ENCODE measurements at places on chromosomes 6 and 20. TPM values are rescaled to one million over a fixed set of nuclear protein-coding genes. Genes with fewer than 3 reads are reported as not detected.
A peak's percentile ranks its signal among the peaks of the same experiment; 100 is the strongest.

DNA sequence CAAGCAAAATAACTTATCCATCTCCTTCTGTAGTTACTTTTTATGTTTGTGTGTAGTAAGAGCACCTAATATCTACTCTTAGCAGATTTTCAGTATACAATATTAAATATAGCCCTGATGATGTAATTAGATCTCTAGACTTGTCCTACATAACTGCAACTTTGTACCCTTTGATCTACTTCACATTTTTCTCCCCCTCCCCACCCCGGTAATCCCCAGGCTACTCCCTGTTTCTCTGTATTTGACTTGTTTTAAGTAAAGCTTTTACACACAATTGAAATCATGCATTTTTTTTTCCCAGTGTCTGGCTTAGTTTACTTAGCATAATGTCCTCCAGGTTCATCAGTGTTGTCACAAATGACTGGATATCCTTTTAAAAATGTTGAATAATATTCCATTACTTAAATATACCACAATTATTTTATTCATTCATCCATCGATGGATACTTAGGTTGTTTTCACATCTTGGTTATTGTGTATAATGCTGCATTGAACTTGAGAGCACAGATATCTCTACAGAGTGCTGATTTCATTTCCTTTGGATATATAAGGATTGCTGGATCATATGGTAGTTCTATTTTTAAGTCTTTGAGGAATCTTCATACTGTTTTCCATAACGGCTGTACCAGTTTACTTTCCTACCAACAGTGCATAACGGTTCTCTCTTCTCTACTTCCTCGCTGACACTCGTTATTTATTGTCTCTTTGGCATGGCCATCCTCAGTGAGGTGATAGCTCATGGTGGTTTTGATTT, 212.7 kb downstream of the CDKAL1 start:
- no peak for ATAC-seq

DNA sequence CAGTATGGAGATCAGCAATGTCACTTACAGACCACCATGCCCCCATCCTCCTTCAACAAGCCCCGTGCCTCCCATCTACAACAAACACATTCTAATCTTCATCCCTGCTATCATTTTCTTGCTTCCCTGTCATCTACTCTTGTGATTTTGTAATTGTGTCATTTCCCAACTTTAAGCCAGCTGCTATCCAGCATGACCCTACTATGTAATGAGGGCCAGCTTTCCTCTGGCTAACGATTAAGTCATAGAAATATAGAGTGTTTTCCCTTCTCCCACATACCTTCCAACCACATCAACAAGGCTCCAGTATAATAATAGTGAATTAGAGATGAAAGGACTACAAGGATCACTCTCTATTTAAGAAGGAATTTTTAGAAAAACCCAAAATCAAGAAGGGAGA, 607.0 kb downstream of the TENT5A start:
- no peak for ATAC-seq

- ATAC-seq, result peak; percentile 43
Observed at GRCh38 chr6:139373154-139373927, 1.1 kb downstream of the CITED2 start.

- ATAC-seq, result peak; percentile 65
Observed at GRCh38 chr20:46974669-46975434, 80.2 kb downstream of the EYA2 start.

GRCh38 chr6:15480525-15480924, 182.3 kb downstream of the DTNBP1 start:
- ATAC-seq, result no peak

- ATAC-seq, result peak; percentile 71
Observed at GRCh38 chr6:125307150-125307838, 5.5 kb upstream of the HDDC2 start.

DNA sequence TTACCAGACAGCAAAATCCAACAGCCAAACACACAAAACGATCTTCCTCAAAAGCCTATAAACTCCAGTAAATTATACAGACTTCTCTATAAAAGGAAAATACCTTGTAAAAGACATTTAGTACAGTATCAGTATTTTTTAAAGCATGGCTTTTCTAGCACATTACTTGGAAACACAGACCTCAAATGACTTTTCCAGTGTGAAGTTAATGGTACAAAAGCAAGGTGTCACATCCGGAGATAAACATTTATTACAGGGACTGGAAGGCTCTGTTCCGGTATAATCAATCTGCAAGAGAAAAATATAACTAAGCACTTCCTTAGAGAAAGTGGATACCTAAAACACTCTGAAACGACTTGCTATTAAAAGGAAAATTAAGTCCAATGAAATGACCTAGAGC, 17.1 kb downstream of the TMEM30A start:
- no peak for ATAC-seq

DNA sequence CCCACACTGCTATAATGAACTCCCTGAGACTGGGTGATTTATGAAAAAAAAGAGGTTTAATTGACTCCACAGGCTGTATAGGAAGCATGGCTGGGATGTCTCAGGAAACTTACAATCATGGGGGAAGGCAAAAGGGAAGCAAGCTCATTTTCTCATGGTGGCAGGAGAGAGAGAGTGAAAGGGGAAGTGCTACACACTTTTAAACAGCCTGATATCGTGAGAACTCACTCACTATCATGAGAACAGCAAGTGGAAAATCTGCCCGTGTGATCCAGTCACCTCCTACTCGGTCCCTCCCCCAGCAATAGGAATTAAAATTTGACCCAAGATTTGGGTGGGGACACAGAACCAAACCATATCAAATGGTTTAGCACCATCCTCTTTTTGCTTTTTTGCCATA, 116.6 kb upstream of the CEP162 start:
- no peak for ATAC-seq

DNA sequence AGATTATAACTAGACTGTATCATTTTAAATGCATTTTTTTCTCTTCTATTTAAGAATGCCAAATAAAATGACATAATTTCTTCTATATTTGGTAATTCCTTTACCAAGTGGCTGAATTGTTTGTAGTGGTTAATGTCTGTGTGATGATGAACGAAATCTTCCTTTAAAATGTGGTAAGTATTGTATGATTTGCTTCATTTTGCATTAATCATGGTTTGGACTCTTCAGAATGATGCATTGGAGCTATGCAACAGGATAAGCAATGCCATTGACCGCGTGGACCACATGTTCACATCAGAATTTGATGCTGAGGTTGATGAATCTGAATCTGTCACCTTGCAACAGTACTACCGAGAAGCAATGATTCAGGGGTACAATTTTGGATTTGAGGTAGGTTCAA, 99.6 kb downstream of the MAP3K4 start:
- no peak for ATAC-seq

DNA sequence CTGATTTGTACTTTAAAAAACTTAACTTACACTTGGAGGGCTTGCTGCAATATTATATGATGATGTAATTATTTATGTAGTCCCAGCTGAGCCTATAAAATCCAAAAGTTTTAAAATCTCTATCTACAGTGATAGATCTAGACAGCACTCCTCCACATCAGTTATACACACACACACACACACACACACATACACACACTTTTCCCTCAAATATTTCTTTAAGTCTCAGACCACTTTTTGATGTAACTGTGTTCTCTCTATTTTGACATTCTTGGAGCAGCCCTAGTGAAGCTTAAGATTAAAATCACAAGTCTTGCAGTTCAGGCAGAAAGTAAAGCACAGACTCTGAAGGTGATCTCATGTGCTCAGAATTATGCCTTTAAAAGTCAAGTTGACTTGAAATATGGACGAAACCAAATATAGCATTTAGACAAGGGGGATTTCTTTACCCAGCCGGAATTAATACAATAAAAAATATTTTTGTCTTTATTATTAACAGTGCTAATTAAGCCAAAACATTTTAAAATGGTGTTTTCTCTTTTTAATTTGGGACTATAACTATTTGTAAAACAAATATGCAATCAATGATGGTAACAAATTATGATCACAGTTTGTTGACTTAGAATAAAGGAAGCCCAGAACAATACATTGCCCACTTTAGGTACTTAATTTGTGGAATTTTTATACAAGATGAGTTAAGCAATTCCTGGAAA, 63.5 kb upstream of the TMEM30A start:
- ATAC-seq, result no peak

DNA sequence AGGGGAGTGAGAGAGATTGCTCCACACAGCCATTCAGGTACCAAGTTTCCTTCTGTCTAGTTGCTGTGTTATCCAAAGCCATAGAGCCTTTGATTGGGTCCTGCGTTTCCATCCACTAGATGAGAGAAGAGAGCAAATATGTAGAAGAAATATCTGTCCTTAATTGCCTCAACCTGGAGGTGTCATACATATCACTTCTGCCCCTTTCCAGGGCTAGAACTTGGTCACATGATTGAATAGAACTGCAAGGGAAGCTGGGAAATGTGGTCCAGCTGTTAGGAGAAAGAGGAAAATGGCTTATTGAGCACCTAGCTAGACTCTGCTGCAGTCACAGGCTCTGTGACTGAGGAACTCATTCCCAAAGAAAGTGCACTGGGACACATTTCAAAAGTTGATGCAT, 115.6 kb upstream of the JAG1 start:
- ATAC-seq, result no peak

GRCh38 chr6:52871621-52872020, 31.0 kb upstream of the GSTA5 start:
- no peak for ATAC-seq

DNA sequence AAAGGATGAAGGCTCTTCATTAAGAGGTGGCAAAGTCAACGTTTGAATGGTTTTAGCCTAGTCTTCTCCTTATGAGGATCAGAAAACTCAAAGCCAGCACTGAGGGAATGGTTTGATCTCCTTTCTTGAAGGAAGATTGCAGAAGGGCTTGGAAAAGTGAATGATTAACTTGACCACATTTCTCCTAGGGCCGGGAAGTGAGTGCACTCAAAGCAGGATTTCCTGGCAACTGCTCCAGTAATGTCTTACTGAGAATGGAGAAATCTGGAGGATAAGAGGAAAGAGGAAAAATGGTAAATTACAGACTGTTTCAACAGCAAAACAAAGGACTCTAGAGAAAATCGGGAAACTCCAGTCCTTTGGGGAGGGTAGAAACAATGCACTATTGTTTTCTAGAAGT, 189.0 kb upstream of the FOXA2 start:
- ATAC-seq, result no peak

DNA sequence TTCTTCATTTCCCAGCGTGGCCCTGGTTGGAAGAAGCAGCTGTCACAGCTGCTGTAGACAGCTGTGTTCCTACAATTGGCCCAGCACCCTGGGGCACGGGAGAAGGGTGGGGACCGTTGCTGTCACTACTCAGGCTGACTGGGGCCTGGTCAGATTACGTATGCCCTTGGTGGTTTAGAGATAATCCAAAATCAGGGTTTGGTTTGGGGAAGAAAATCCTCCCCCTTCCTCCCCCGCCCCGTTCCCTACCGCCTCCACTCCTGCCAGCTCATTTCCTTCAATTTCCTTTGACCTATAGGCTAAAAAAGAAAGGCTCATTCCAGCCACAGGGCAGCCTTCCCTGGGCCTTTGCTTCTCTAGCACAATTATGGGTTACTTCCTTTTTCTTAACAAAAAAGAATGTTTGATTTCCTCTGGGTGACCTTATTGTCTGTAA, 292.7 kb downstream of the ESR1 start:
- ATAC-seq, result peak; percentile 69

- no peak for ATAC-seq
Observed at GRCh38 chr20:14566505-14566904, 229.1 kb upstream of the FLRT3 start.

DNA sequence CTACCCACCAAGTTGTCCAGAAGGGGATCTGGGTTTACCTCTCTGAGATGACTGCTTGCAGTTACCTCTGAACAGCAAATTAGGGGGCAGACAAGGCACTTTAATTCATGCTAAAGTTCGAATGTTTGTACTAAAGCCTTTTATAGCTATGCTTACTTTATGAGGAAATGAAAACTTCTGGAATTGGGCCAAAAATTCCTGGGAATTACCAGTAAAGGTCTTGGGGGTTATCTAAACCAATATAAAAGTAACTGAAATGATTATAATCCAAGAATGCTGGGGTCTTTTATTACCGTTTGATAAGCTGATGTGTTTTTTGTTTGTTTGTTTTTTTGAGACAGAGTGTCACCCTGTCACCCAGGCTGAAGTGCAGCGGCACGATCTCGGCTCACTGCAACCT, 7.9 kb upstream of the LZTS3 start:
- ATAC-seq, result no peak

DNA sequence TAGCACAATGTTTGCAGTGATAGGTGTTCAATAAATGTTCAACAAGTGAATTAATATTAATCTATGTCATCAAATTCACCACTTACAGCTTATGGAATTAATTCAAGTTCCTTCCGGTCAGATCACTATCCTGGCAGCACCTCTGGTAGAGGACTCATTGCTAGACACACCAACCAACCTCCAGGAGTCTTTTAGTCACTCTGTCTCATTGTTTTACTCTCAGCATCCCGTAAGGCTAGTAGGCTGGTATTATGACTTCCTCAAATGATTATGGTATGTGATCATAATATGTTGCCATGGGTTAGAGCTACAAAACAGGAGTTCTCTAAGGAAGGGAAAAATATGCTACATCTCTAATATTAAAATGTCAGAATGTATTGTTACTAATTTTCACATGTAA, 21.7 kb upstream of the MMS22L start:
- ATAC-seq, result no peak

DNA sequence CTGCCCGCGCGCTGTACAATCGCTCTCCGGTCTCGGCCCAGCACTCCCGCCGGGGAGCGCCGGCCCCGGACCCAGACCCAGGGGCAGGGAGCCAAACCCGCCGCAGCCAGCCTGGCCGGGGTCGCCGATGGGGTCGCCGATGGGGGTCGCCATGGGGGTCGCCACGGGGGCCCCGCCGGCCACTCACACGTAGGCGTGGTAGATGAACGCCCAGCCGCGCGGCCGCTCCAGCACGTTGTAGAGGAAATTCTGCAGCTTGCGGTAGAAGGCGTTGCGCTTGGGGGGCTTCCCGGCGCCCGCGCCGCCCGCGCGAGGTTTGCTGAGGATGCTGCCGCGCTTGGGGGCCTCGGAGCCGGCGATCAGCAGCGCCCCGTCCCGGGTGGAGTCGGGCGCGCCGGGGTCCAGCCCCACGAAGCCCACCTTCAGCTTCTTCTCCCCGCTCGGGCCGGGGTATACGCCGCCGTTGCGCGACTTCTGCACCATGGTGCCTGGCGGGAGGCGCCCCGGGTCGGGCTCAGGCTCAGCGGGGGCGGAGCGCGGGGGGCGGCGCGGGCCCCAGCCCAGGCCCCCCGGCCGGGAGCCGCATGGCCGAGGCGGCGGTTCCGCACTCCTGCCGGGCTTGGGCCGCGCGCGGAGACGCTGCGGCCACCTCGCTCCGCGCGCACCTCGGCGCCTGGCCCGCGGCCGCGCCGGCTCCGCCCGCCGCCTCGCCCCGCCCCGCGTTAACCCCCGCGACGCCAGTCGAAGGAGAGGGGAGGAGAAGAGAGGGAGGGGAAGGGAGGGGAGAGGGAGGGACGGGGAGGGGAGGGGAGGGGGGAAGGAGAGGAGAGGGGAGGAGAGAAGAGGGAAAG, at the start of gene KCNQ2:
Gene KCNQ2 (minus strand): TSS at position 675 of the 851 bp plus-strand sequence. CDS start 192 bp downstream, at position 483.
- no peak for ATAC-seq

Gene WFDC11
- total RNA-seq, result not detected

Gene LRRC73
- 0.20 TPM for total RNA-seq

Gene SCAND1
- total RNA-seq, result 47.9 TPM

Gene IL17F
- 0.20 TPM for total RNA-seq

Gene SLC17A2
- not detected for total RNA-seq

Gene C6orf62
- total RNA-seq, result 63.0 TPM

Gene DYNLT2
- total RNA-seq, result 0.84 TPM

Gene HLA-DOA
- 1.4 TPM for total RNA-seq

Gene TREML1
- total RNA-seq, result 0.16 TPM

Data from esophagus mucosa (tissue), 1 donor.